ENCODE measurements at places on chromosomes 1 and 21. TPM values are rescaled to one million over a fixed set of nuclear protein-coding genes. Genes with fewer than 3 reads are reported as not detected.

DNA sequence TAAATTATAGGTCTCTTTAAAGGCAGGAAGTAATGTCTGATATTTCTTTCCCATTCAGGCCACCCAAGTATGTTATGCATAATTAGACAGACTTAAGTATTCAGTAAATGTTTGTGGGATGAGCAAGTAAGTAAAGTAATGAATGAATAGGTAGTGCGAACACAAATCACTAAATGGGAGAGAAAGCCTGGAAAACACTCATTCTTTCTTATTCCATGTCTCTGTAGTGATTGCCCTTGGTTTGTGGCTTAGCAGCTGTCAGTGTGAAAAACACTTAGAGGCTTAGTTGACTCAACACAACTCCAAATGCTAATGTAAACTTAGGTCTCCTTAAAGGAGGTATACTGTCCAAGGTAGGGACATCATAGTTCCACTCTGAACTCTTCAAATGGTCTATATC, 182.5 kb downstream of the ZC3H11B start:
- no peak overlapping the region for H3K4me3 ChIP-seq
- peaks cover 5% of the 10 kb centered on the region for H3K4me1 ChIP-seq
- H3K36me3 ChIP-seq: no peaks in the 10 kb centered on the region
- H3K27ac ChIP-seq: no peak overlapping the region
- no peaks in the 10 kb centered on the region for H3K27me3 ChIP-seq

GRCh38 chr21:34061983-34062382, 11.4 kb upstream of the MRPS6 start:
- H3K27ac ChIP-seq: no peak overlapping the region
- H3K36me3 ChIP-seq: no peaks in the 10 kb centered on the region
- DNase-seq: no peak
- no peaks in the 10 kb centered on the region for H3K27me3 ChIP-seq

GRCh38 chr1:169117599-169117998, 11.1 kb downstream of the ATP1B1 start:
- peaks cover 34% of the 10 kb centered on the region for H3K36me3 ChIP-seq
- H3K4me1 ChIP-seq: peaks cover 59% of the 10 kb centered on the region
- DNase-seq: no peak
- no peaks in the 10 kb centered on the region for H3K27me3 ChIP-seq

Gene DYRK1A
- total RNA-seq: 58.3 TPM

DNA sequence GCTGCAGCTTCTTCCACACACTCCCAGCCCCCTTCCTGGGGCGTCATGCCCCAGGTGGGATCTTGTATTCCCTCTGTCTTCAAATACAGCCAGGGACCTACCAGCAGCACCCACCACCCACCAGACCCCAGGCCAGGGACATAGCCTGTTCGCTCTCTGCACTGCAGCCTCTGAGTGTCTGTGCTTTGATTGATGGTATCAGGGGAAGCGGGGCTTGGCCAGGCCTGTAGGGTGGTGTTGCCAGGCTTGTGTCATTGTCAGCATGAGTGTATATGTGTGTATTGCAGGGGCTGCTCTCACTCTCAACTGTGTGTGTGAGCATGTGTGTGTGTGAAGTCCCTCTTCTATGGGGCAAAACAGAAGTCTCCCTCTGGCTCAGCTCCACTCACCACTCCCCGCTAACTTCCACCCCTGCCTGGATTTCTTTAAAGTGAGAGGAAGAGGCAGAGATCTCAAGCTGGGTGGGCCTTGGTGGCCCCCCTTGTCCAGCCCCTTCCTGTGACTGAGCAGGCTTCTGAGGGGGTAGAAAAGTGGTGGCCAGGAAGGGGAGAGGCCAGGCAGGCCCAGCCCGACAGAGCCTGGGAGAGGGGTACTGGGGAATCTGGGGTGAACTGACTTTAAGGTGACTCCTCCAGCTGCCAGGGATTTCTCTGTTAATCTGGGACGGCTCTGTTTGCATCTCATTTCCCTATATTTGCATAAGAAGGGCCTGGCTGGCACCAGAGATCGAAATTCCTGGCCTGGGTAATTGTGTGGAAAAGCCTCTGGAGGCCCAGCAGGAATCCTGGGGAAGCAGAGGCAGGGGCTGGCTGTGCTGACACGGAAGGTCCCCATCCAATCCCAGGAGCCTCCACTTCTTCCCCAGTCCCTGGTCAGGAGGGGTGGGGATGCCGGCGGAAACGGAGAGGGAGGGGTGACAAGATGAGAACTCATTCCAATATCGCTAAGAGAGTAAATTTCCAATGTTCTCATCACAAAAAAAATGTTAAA, 18.6 kb upstream of the ADGRB2 start:
- no peak overlapping the region for H3K27ac ChIP-seq
- DNase-seq: no peak
- no peak overlapping the region for H3K4me3 ChIP-seq
- H3K36me3 ChIP-seq: no peaks in the 10 kb centered on the region
- peaks cover 13% of the 10 kb centered on the region for H3K4me1 ChIP-seq

- no peaks in the 10 kb centered on the region for H3K36me3 ChIP-seq
- no peaks in the 10 kb centered on the region for H3K27me3 ChIP-seq
- H3K4me1 ChIP-seq: no peaks in the 10 kb centered on the region
- no peak overlapping the region for H3K4me3 ChIP-seq
- DNase-seq: no peak
Observed at GRCh38 chr1:247089616-247090375, 11.2 kb upstream of the ZNF670 start.

DNA sequence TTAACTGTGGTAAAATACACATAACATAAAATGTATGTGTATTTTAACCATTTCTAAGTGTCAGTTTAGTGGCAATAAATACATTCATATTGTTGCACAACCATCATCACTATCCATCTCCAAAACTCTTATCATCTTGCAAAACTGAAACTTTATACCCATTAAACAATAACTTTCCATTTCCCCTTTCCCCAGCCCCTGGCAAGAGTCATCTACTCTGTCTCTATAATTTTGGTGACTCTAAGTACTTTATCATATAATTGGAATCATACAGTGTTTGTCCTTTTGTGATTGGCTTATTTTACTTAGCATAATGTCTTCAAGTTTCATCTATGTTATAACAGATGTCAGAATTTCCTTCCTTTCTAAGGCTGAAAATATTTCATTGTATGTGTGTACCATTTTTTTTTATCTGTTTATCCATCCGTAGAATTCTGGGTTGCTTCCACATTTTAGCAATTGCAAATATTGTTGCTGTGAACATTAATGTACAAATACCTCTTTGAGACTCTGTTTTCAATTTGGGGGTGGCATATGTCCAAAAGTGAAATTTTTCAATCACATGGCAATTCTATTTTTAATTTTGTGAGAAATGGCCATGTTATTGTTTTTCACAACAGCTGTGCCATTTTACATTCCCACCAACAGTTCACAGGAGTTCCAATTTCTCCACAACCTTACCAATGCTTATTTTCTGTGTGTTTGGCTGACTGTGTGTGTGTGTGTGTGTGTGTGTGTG, 153.9 kb upstream of the GORAB start:
- no peaks in the 10 kb centered on the region for H3K4me1 ChIP-seq
- H3K27ac ChIP-seq: no peak overlapping the region
- H3K36me3 ChIP-seq: no peaks in the 10 kb centered on the region

- no peak overlapping the region for H3K4me3 ChIP-seq
- no peak for DNase-seq
- H3K4me1 ChIP-seq: peaks cover 11% of the 10 kb centered on the region
- H3K27me3 ChIP-seq: no peaks in the 10 kb centered on the region
- H3K36me3 ChIP-seq: no peaks in the 10 kb centered on the region
- peak overlapping the region; percentile 32 for H3K27ac ChIP-seq
Observed at GRCh38 chr1:43912607-43913006, 21.0 kb upstream of the ARTN start.
